B cell (primary cell): ENCODE measurements at places on chromosomes 11 and 22.

DNA sequence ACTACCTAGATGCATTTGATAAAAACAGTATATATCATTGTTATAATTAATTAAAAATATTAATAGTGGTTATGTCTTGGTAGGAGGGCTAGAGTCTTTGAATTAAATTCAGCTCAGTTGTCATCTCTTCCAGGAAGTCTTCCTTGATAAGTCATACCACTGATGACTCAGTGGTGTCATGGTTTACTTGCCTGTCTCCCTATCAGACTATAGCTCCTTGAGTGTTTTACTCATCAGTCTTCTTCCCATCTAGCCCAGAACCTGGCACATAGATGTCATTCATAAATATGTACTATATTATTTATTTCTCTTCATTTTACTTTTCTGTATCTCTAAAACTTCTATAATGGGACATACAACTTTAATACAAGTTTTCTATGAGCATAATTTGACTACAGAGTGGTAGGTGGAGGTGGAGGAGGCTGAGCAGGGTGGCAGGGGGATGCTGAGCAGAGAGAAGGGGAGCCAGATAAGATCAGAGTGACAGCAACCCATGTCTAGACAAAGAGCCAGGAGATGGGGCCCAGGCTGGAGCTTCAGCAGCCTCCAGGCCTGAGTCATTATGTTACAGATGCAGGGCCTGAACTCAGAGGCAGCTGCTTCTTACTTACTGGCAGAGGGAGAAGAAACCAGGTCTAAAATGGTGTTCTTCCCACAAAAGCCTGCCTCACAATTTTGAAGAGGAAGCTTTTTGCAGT lies 82.3 kb upstream of the PHOX2A start:
- no peak overlapping the region for H3K27ac ChIP-seq
- H3K36me3 ChIP-seq = peaks cover 18% of the 10 kb centered on the region
- no peak overlapping the region for H3K4me3 ChIP-seq
- no peak for DNase-seq
- no peaks in the 10 kb centered on the region for H3K4me1 ChIP-seq

DNA sequence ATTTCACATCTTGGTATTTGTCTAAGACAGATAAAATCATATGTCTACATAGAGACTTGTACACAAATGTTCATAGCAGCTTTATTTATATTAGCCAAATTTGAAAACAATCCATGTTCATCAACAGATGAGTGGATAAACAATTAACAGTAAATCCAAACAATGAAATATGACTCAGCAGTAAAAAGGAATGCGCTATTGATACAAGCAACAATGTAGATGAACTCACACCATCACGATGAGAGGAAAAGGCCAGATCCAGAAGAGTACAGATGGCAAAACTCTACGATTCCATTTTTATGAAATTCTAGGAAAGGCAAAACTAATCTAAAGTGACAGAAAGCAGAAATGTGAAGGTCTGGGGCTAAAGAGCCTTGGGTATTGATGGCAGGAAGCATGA lies 384.3 kb downstream of the NTM start:
- H3K36me3 ChIP-seq = no peaks in the 10 kb centered on the region
- no peaks in the 10 kb centered on the region for H3K27me3 ChIP-seq
- no peaks in the 10 kb centered on the region for H3K4me1 ChIP-seq
- H3K4me3 ChIP-seq = no peak overlapping the region
- H3K27ac ChIP-seq = no peak overlapping the region
- DNase-seq = no peak

GRCh38 chr22:46638601-46639431 lies 18.6 kb downstream of the GRAMD4 start:
- DNase-seq = peak; percentile 39
- H3K4me1 ChIP-seq = no peaks in the 10 kb centered on the region
- H3K4me3 ChIP-seq = no peak overlapping the region
- H3K27ac ChIP-seq = no peak overlapping the region

- no peak for DNase-seq
- no peaks in the 10 kb centered on the region for H3K36me3 ChIP-seq
- no peak overlapping the region for H3K4me3 ChIP-seq
- no peak overlapping the region for H3K27ac ChIP-seq
- H3K4me1 ChIP-seq = peaks cover 30% of the 10 kb centered on the region
Measured at GRCh38 chr11:76203131-76203925, 3.0 kb downstream of the WNT11 start.

GRCh38 chr11:120890609-120891320 lies 133.1 kb upstream of the TBCEL start:
- no peak overlapping the region for H3K27ac ChIP-seq
- H3K27me3 ChIP-seq = no peaks in the 10 kb centered on the region
- DNase-seq = no peak
- no peak overlapping the region for H3K4me3 ChIP-seq
- H3K4me1 ChIP-seq = no peaks in the 10 kb centered on the region

DNA sequence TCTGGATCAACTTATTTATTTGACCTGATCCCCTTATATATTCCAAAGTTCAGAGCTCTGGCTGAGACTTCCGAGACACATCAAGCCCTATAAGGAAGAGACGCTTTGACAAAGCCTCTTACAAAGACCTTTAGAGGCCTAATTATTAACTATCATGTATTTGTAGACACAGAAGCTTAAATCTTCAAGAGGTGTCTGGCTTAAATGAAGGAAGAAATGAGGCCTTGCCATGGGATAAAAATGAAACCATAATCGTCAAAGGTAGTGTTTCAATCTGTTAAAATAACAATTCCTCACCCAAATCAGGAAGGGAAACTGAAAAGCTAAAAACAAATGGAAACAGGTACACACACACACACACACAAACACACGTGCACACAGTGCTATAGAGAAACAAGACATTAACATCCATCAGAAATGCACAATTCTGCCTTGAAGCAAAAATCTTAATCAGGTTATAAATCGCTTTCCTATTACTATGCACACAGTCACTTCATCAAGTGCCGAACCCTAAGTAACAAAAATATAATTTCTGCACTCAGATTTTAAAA lies 50.2 kb downstream of the PITPNB start:
- H3K27me3 ChIP-seq = no peaks in the 10 kb centered on the region
- DNase-seq = no peak
- no peak overlapping the region for H3K27ac ChIP-seq

GRCh38 chr11:83070731-83071566 lies 748 bp downstream of the RAB30 start:
- H3K4me3 ChIP-seq = peak overlapping the region; percentile 98
- peaks cover 2% of the 10 kb centered on the region for H3K36me3 ChIP-seq
- H3K27ac ChIP-seq = peak overlapping the region; percentile 94
- H3K27me3 ChIP-seq = no peaks in the 10 kb centered on the region
- peak; percentile 37 for DNase-seq

DNA sequence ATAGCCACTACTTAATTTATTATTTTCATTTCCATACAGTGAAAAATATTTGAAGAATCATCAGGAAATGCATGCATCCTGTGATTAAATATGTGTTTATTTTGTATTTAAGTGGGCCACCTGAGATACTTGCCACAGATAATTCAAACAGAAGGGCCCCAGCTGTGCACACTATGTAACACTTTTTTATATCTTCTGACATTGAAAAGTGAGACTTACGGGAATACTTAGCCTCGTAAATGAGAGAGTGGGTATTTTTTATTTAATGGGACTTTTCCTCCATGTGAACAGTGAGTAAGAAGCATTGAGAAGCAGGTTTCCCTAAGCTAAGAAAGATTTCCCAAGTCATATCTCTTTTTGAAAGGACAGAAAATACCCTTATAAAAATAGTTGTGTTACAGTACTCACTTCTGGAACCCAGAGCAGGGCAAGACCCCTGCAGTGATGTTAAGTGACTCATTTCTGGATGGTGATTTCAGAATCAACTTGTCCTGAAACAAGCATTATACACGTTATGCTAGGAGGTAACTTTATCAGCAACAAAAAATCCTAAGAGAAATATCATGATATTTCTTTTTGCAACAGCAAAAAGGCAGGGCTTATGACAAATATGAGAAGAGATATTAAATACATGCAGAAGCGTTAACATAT lies 478.1 kb upstream of the CHORDC1 start:
- H3K27me3 ChIP-seq = no peaks in the 10 kb centered on the region
- no peak overlapping the region for H3K27ac ChIP-seq
- H3K36me3 ChIP-seq = no peaks in the 10 kb centered on the region
- no peak overlapping the region for H3K4me3 ChIP-seq
- no peaks in the 10 kb centered on the region for H3K4me1 ChIP-seq

DNA sequence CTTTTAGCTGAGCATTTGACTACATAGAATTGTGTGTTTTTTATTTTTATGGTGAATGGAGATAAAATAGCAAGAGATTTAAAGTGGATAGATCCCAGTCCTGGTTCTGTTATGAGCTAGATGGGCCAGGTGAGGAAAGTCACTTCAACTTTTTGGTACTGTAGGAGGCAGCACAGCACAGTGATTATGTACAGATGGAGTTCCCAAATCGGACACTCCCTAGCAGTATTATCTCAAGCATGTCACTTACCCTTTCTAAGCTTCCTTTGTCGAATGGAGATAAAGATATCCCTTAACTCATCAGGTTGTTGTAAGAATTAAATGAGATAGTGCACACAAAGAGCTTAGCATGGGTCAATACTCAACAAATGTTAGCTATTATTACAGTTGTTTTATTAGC lies 5.3 kb downstream of the EXPH5 start:
- no peak for DNase-seq
- no peak overlapping the region for H3K4me3 ChIP-seq
- H3K36me3 ChIP-seq = no peaks in the 10 kb centered on the region
- peaks cover 5% of the 10 kb centered on the region for H3K4me1 ChIP-seq

DNA sequence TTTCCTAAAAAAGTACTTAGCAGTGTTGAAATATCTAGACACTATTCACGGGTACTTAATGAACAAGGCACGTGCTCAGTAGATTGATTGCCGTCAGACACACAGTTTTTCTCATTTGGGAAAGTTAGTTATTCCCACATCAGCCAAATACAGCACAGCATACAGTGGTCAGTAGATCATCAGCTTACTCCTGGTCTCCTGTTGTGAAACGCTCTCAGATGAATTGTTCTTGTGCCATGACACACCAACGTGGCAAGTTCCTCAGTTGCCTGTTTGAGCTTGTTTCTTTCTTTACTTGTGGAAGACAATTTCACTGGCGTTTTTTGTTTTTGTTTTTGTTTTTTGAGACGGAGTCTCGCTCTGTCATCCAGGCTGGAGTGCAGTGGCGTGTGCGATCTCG lies 8.6 kb downstream of the TAB1 start:
- H3K27ac ChIP-seq = no peak overlapping the region
- peaks cover 8% of the 10 kb centered on the region for H3K4me1 ChIP-seq
- DNase-seq = no peak
- H3K4me3 ChIP-seq = no peak overlapping the region

DNA sequence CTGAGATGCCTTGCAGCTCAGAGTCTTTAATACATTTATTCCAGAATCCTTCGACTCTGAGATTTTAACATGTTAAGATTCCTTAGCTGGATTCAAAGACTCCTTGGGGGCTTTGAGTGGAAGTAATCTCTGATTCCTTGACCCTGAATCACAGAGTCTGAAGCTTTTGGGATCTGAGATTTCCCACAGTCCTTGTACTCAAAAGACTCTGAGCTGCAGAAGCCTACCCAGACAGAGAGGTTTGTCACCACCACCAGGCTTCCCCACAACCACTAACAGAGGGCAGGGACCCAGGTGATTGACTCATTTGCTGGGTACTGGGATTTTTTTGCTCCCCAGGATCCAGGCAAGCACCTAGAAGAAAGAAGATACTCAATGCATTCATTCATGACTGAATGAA lies 1.4 kb upstream of the SERPINH1 start:
- H3K27ac ChIP-seq = no peak overlapping the region
- no peaks in the 10 kb centered on the region for H3K36me3 ChIP-seq
- H3K27me3 ChIP-seq = no peaks in the 10 kb centered on the region
- DNase-seq = no peak
- H3K4me1 ChIP-seq = peaks cover 18% of the 10 kb centered on the region

- DNase-seq = no peak
- no peaks in the 10 kb centered on the region for H3K36me3 ChIP-seq
- peaks cover 20% of the 10 kb centered on the region for H3K27me3 ChIP-seq
- no peak overlapping the region for H3K27ac ChIP-seq
- H3K4me1 ChIP-seq = no peaks in the 10 kb centered on the region
- H3K4me3 ChIP-seq = no peak overlapping the region
Measured at GRCh38 chr11:114031246-114031966, 28.1 kb upstream of the ZBTB16 start.

DNA sequence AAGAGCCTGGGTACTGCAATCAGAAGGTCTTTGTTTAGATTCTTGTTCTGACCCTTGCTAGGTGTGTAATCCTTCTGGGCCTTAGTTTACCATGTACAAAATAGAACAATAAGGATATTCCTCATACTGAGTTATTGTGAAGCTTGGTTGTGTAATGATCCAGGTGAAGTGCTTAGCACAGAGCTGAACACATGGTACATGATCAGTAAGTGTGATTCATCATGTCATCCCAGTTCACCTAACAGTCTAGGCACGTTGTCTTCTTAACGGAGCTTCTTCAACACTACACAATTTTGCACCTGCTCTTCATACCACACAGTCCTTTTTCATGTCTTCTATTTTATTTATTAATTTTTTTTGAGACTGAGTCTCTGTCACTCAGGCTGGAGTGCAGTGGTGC lies 234.3 kb upstream of the TENM4 start:
- no peaks in the 10 kb centered on the region for H3K27me3 ChIP-seq
- no peaks in the 10 kb centered on the region for H3K4me1 ChIP-seq
- no peak for DNase-seq
- H3K36me3 ChIP-seq = no peaks in the 10 kb centered on the region

DNA sequence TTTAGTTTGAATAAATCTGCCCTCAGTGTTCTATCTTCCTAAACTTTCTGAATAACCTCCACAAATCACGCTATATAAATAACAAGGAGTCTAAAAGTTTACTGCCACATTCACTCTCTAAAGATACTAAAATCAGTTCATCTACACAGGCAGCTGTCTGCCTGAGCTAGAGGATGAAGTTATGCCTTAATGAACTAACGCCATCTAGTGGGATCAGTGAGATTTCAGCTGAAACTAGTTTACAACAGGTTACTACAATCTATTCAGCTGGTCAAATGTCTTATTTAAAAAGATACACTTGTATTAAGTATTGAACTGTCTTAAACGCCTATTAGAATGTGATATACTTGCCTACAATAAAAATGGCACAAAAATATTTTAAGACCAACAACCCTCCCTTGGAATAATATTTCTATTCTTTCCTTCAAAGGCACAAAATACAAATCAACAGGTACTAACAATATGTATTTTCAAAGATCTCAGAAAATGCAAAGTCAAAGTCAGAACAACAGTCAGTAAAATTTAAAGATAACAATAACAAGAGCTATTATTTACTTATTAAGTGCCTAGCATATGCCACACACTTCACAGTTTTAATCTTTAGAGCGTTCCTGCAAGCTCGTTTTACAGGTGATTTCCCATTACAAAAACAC lies 84.1 kb downstream of the LARGE2 start:
- no peak overlapping the region for H3K4me3 ChIP-seq
- no peaks in the 10 kb centered on the region for H3K27me3 ChIP-seq
- no peaks in the 10 kb centered on the region for H3K36me3 ChIP-seq
- H3K27ac ChIP-seq = no peak overlapping the region
